ENCODE measurements at places on chromosomes 12 and 14.

DNA sequence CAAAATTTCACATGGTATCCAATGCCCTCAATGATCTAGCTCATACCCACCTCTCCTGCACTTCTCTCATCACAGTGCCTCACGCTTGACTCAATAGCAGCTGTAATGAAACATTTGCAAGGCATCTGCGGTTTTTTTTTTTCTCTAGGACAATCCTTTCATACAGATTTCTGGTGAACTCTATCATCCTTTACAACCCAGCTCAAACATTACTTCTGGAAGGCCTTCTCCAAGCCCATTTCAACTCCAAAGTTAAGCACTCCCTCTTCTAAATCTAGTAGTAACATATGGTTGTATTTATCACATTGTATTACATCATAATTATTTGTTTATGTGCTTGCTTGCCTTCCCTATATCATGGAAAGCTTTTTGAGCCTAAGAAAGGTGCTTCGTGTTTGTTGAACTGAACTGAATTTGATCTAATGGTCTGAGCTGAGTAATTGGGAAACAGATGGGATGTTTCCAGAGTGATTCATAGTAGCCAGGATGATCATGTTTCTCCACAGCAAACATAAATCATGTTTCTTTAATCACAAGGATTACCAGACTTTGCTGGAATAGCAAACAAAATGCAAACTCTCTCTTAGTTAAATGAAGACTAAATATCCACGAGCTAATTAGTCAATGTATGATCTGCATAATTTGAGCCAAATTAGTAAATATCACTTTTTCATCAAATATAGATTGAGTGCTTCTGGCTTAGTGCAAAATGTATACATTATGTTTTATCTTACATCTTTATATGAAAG, 14.3 kb downstream of the CFL2 start:
- DNase-seq, result no peak

DNA sequence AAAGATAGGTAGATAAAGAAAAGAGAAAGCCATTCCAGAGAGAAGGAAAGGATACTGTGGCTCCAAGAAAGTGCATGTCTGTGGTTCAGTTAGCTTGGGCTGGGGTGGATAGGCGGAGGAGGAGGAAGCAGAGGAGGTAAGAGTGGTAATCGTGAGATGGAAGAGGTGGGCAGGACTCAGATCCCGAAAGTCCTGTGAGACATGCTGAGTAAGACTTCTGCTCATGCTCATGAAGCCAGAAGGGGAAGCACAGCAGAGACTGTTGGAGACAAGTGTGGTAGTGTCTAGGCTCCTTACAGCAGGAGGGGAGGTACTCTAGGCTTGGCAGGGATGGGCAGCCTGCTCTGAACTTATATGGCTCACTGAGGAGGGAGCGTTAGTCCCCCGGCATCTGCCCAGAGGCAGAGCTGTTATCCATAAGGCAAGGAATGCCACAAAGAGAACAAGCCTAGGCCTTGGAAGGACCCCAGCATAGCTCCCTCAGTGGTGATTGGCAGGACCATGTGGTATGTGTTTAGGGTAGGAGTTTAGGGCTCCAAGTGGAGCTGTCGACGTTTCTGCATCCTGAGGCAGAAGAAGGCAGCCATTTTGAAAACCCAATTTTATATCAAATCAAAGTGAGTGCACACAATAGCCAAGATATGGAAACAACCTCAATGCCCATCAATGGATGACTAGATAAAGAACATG, 135.3 kb downstream of the SMOC1 start:
- no peak for DNase-seq

- no peak for DNase-seq
Observed at GRCh38 chr14:101879529-101880336, 84.6 kb upstream of the DYNC1H1 start.

DNA sequence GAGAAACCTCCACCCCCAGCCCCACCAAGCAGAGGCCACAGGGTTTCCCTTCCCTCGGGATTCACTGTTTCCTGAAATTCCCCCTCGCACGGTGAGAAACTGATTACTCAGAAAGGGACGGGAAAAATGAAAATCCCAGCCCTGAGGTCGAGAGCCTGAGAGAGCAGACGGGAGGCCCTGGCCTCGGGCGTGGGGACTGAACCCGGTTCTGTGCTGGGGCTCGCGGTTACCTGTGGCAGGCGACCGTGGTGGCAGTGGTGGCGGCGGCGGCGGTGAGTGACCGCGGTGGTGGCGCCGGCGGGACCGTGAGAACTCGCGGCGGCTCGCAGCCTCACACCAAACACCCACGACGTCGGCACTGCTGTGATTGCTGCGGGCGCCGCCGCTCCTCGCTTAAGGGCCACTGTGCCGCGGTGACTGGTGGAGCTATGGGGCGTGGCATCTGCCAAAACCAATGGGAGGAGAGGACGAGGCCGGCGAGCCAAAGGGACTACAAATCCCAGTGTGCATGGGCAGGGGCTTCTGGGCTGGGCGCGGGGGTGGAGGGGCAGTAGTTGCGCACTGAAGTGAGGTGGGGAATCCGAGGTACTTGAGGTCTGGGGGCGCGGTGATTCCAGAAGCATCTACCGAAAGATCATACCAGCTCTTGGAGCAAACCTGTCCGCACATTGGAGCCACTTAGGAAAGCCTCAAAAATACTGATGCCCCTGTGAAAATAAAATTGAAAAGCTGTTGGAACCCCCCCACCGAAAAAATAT, at the start of gene LGMN:
LGMN (minus strand) TSS at position 369 of the 758 bp plus-strand sequence. CDS start 15,841 bp downstream, outside the sequence.
- DNase-seq, result peak; percentile 97

DNA sequence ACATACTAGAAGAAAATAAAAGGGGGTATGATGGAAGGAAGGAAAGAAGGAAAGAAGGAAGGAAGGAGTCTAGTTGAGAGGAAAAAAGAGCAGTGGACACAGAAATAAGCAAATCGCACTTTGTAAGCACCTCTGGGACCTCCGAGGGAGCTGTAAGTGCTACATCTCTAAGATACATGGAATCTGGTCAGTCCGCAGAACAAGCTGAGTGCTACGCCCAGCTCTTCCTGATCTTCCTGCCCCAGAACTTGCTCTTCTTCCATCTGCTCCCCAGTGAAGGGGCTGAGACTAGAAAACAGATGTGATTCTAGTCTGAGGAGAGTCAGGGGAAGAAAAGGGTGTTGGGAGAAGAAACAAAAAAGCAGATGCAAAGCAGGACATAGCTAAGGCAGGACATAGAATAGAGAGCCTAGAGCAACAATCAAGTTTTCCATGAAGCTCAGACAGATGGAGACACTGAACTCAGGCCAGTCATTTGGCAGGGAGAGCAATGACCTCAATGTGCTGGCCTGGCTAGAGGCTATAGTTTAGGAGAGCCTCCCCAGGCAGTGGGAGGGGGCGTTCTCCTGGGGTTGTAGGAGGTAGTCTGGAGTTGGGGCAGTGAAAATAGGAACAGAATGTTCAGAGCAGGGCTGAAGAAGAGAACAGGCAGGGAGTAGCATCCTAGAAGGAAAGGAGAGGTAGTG, 1.7 kb upstream of the MFAP5 start:
- peak; percentile 87 for DNase-seq

- no peak for DNase-seq
Observed at GRCh38 chr12:124565656-124566160, 1.7 kb downstream of the NCOR2 start.

DNA sequence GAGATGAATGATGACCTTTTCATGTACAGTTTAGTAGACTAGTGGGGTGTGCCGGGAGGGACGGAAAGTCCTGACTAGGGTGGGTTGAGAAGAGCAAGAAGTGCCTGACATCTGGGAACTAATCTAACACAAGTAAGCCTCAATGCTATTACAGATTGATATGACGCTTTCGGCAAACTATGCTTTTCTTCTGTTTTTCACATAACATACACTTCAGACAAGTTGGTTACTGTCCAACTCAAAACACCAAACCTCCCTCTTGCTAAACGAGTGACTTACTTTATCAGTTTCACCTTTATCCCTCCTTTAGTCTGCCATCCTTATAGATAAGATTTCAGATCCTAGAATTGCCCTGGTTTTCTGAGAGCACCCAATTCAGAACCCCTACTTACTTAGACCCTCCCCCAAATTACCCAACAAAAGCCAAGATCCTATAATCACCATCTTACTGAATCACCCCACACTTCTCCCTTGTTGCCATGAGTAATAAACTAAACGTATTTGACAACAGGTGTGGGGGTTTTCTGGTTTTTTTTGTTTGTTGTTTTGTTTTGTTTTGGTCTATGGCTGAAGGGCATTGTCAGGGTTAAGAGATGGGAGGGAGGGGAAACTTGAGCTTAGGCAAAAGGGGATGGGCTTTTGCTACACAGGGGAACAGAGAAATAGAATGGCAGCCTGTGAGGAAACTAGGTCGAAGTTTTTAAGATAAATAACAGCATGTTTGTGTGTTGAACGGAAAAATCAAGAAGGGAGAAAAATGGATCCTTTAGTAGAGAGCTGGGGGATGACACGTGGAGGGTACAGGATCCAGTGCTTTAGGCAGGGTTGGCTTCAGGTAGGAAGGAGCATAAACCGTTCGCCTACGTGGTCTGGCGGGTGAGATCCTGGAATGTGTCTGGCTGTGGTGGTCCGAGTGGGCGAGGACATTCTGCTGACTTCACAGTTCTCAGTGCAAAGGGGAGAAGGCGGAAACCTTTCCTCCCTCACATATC, 6.1 kb upstream of the PSMA3 start:
- no peak for DNase-seq

- no peak for DNase-seq
Observed at GRCh38 chr12:29743801-29744200, 39.9 kb downstream of the TMTC1 start.

DNA sequence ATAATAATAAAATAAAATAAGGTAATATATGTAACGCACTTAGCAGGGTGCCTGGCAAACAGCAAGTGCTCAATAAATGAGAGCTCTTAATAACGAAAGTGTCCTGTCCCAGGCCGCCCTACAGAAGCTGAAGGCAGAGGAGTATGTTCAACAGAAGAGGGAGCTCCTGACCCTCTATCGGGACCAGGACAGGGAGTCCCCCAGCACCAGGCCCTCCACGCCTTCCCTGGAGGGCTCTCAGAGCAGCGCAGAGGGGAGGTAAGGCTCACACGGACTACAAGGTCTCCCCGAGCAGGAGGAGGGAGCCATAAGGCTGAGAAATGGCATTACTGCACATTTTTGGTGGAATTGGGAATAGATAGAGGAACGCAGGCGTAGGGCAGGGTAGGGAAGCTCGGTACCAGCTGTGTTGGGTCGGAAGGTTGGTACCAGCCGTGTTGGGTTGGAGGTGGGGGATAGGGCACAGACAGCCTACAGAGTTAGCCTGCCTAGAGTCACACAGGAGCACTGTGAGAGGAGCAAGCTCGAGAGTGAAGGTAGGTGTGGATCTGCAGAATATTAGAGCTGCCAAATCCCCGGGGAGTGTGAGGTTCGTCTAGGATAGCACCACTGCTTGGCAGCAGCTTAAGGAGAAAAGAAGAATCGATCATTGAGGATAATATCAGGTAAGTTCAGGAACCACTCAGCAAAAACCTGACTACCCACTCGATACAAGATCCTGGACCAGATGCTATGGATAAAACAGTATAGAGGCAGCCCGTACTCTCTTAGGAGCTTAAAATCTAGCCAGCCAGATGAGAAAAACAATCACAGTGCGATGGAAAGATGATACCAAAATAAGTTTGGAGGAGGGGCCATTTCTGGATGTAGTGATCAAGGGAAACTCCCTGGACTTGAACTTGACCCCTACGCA, 15.3 kb downstream of the TNFRSF1A start:
- DNase-seq, result no peak

All from Right ventricle myocardium inferior (tissue), 1 donor.